ENCODE measurements at places on chromosomes 7 and 10.

DNA sequence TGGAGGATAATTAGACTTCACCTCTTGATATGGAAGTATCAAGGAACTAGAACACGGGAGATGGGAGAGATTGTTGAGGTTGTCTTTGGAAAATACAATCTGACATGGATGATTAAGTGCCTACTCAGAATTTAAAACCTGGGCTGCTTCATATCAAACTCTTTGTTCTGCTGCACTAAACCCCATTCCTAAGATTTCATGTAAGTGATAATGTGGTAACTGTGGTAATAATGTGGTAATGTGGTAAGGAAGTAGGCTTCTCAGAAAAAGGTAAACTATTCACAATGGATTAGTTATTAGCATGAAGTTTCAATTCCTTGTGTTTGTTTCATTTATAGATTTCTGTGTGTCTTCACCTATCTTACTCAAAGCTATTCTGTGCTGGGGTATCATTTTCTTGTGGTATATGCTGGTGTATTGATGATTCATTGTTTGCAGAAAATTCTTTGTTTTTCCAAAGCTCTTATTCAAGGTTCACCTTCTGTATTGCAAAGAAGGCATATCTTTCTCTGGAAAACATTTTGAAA lies 129.9 kb upstream of the TAC1 start:
- DNase-seq = no peak

- peak; percentile 57 for DNase-seq
Observed at GRCh38 chr7:96052860-96053470, 268.9 kb downstream of the SLC25A13 start.

DNA sequence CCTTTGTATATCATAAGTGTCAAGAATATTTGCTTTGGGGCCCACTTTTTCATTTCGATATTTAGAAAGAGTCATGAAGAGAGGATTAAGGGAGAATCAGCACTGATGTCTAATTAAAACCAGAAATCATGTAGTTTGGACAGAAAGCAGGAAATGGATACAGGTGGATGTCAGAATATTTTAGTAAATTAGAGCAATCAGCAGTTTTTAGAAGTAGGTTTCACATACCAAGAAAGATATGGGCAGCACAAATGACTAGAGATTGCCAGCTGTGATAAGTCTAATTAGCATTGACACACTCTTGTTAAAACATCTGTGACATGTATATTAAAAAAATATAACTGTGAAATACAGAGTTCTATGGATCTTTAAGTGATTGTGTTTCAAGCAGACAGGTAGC lies 180.8 kb upstream of the POM121L12 start:
- DNase-seq = no peak

GRCh38 chr7:19392246-19392645 lies 247.0 kb upstream of the FERD3L start:
- no peak for DNase-seq

DNA sequence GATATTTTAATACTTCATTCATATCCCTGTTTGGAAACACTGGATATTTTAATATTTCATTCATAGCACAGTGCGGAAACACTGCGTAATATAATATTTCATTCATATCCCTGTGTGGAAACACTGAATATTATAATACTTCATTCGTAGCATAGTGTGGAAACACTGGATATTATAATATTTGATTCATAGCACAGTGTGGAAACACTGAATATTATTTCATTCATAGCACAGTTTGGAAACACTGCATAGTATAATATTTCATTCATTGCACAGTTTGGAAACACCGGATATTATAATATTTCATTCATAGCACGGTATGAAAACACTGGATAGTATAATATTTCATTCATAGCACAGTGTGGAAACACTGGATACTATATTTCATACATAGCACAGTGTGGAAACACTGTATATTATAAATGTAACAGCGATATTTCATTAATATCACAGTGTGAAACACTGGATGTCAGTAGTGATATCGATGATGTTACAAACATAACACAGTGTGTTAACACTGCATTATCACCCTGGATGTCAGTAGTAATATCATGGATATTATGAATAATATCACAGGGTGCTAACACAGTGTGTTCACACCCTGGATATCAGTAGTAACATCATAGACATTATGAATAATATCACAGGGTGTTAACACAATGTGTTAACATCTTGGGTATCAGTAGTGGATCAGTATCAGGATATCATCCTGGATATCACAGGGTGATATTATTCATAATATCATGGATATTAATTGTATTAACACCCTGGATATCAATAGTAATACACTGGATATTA lies 2.9 kb upstream of the TMEM225B start:
- no peak for DNase-seq

GRCh38 chr7:7953806-7954205 lies 14.8 kb upstream of the GLCCI1 start:
- no peak for DNase-seq

DNA sequence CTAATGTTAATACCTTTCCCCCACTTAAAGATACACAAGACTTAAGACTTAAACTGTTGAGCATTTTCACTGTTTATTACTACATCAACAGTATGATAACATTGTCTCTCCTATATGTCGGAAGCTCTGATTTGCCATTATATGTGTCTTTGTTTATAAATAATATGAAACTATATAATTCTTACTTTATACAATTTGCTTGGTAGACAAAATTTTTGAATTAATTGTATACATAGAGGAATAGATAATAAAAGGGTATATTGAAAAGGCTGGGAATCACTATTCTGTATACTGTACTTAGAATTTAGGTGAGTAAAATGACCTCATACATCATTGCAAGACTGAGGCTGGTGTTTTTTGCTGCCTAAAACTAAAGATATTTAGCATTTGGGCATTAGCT lies 82.1 kb upstream of the HDAC9 start:
- DNase-seq = no peak

DNA sequence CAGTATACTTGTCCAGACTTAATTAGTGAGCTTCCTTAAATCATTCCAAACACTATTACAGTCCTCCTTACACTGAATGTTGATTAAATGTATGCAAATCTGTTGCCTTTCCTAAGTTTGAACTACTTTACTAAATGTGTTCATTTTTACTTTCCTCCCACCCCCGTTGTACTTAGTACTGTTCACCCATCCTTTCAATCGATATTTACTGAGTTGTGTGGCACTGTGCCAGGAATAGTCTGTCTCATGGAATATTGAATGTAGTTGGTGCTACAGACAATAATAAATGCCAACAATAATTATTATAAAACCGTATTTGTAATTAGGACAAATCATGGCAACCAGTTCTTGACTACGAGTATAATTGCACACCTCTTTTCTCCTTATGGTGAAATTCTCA lies 335.7 kb downstream of the GPR37 start:
- DNase-seq = no peak

DNA sequence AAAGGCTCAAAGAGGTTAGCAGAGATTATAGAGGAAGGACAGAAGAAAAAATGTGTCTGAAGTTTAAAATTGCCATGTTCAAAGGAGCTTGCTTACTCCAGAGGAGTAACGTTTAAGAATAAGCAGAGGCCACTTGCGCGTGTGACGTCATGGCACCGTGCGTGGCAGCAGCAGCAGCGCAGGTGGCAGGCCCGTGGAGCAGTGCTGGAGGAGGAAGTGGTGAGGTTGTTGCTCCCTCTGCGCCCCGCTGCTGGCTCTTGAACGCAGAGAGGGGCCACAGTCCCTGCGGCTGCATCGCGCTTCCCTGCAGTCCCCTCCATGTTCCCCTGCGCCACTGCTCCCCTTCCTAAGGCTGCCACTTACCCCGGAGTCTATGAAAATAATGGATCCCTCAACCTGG lies 37.5 kb downstream of the GDI2 start:
- no peak for DNase-seq

DNA sequence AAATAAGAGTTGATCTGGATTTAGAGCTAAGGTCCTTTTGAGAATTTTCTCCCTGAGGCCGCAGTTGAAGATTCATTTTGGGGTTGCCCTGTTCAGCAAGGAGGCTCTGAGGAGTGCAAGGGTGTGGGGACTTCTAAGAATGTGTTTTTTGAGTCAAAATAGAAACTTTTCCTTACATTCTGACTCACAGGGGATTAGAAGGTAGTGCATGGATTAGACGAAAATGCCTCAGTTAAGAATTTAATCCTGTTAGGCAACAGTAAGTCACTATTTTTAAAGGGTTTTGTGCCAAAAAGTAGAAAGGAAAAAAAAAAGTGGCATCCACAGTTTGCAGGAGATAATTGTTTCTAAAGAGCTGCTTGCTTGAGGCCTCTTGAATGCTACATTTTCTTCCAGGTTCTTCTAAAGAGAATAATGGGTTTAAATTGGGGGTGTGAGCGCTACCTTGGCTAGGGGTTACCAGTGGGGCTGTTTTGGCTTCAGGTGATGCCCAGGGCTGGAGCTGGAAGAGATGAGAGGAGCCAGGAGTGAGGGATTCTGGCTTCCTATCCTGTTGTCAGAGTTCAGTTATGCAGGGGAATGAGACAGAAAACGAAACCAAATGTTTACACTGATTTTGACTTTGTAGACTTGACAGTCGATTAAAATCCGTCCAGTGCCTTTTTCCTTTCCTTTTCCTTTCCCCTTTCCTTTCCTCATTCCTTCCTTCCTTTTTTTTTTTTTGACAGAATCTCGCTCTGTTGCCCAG lies 52.9 kb downstream of the BAMBI start:
- no peak for DNase-seq

DNA sequence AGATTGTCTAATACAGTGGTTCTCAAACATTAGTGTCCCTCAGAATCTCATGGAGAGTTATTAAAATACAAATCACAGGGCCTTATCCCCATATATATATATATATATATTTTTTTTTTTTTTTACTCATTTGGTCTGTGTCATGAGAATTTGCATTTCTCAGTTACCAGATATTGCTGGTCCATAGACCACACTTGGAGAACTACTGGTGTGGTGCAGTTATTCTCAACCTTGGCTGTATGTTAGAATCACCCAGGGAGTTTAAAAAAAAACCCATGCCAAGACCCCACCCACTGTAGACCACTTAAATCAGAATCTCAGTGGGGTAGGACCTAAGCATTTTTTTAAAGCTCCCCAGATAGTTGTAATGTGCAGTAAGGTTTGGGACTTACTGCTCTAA lies 179.9 kb downstream of the AUTS2 start:
- no peak for DNase-seq

- DNase-seq = no peak
Observed at GRCh38 chr10:61406242-61406641, 46.9 kb downstream of the TMEM26 start.

- DNase-seq = no peak
Observed at GRCh38 chr7:8115547-8116402, 146.2 kb downstream of the ICA1 start.

DNA sequence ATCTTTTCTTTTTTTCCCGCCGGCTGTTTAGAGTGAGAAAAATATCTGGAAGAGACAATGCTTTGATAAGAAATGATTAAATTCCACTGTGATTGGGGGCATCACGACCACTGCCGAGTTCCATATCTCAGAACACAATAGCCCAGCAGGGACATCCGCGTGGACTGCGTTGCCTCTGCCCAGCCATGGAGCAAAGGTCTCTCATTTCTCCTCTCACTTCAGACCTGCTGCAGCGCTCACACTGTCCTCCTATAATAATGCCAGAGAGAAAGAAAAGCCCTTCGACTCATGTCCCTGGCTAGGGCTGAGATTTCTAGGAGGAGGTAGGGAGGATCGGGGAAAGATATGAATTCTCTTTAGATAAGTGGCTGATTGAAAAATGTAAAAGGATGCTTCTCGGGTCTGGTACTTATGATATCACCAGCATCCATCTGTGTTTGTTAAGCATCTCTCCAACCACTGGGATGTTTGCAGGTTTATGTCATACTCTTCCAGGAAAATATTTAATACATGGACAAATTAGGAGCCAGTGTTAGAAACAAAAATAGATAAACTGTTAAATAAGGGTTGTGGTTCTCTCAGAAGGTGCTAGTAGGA lies 472.9 kb upstream of the AKR1E2 start:
- no peak for DNase-seq

GRCh38 chr10:29535012-29535777 lies 99.6 kb downstream of the SVIL start:
- DNase-seq = peak; percentile 3
